ENCODE measurements at places on chromosomes 1 and 21. TPM values are rescaled to one million over a fixed set of nuclear protein-coding genes. Genes with fewer than 3 reads are reported as not detected.

ASTN1 gene
- total RNA-seq, result not detected

S100A10 gene
- 285 TPM for total RNA-seq

SMPDL3B gene
- 0.63 TPM for total RNA-seq

OVAAL gene
- not detected for total RNA-seq

CRABP2 gene
- total RNA-seq, result 0.89 TPM

PDPN gene
- not detected for total RNA-seq

TEX50 gene
- not detected for total RNA-seq

SPRR1A gene
- not detected for total RNA-seq

USP33 gene
- 39.7 TPM for total RNA-seq

CELA3A gene
- total RNA-seq, result not detected

S100A12 gene
- not detected for total RNA-seq

PPP2R5A gene
- 42.9 TPM for total RNA-seq

ALX3 gene
- not detected for total RNA-seq

PPP1R8 gene
- 70.8 TPM for total RNA-seq

CRNN gene
- total RNA-seq, result not detected

CYYR1 gene
- not detected for total RNA-seq

Measured in activated CD8-positive, alpha-beta memory T cell treated with anti-CD3 and anti-CD28 coated beads for 36 hours (primary cell).